ENCODE measurements at places on chromosomes 4 and X.
A peak's percentile ranks its signal among the peaks of the same experiment; 100 is the strongest.

DNA sequence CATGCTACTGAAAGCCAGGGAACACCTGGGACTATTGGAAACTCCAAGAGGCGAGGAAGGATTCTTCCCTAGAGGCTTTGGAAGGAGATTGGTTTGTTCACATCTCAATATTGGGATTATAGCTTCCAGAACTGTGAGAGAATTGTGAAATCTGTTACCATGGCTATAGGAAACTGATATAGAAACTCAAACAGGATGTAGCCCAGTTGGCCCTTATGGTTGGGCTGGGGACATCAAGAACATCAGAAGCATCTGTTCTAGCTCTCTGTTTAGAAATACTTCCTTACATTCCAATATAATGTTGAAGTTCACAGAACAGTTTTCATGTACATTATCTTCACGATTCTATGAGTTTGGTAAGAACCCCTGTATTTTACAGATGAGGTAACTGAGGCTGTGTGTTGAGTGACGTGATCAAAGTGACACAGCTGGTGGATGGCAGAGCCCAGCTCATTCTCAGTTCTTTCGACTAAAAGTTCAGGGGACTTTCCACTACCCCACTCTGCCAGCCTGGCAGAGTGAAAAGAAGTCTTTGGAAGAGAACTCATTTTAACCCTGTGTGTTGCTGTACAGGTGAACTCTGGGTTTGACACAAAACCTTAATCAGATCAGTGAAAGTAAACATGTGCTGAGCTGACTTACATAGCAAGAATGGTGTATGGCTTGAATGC is 183.0 kb downstream of the GBA3 start:
- no peak for DNase-seq

- no peak for DNase-seq
Observed at GRCh38 chrX:16903274-16904022, 33.3 kb upstream of the RBBP7 start.

DNA sequence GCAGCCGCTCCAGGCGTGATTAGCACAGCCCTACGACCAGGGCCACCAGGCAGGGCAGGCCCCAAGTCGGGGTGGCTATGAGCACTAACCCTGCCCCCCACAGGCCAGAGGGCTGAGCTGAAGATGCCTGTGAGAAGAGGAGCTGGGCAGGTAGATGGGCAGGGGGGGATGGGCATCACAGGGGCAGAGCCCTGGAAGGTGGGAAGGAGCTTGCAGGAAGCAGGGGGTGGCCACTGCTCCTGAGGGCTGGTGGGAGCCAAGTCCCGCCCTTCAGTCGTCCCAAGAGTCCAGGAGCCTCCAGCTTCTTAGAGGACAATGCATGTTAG is 7.3 kb upstream of the MXD4 start:
- DNase-seq = no peak

- DNase-seq = no peak
Observed at GRCh38 chr4:55763996-55764395, 55.6 kb upstream of the EXOC1L start.

DNA sequence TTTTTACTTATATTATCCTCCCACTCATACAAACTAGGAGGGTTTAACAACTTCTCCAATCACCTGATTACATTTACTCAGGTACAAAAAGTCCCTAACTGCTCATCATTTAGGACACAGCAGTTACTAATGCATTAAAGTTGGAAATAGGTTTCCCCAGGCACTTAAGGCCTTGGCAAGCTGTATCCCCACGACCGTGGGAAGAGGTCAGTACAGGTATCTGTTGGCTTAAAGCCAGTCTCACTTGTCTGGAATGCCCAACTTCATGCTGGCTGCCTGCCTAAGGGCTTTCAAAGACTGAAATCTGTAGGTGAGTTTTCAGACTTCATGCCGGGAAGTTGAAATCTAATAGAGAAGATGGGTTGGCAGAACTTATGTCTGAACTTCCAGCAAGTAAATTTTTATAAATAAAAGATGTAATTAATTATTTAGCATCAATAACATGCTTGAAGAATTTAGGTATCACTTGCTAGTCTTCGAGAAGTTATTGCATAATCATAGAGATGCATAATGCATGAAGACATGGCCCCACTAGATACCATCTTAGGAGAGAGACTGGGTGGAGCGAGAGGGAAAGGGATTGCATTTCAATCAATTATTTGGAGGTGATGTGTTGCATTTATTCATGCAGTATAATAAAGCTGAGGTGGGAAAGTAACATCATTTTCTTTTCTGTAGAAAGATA is 54.2 kb downstream of the SCD5 start:
- DNase-seq = no peak

DNA sequence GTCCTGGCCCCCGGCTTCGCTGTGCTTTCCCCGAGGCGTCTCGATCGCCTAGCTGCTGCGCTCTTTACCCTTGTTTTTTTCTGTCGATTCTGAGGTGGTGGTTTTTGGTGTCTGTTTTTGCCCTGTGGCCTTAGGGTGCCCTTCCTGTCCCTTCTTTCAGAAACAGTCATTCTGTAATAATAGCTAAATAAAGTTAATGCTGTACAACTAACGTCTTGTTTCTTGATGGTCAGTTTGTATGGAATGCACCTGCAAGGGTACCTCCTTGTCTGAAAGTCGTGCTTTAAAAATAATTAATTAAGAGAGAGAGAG is 686 bp downstream of the FIP1L1 start:
- no peak for DNase-seq

DNA sequence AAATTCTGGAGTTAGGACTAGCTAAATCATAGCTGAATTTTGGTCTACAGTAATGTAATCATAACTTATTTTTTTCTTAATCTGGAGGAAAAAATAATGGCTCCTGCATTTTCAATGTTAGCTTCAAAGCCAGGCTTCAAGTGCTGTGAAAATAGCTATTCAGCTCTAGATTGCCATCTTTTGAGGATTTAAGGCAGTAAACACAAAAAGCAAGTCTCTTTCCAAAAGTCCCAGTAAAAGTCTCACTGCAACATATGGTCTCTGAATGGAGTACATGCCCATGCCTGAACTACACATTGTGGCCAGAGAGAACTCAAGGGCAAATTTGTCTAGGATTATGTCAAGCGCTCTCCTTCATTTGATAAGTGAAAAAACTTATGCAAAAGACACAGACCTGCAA is 720.9 kb downstream of the FSTL5 start:
- DNase-seq = no peak

DNA sequence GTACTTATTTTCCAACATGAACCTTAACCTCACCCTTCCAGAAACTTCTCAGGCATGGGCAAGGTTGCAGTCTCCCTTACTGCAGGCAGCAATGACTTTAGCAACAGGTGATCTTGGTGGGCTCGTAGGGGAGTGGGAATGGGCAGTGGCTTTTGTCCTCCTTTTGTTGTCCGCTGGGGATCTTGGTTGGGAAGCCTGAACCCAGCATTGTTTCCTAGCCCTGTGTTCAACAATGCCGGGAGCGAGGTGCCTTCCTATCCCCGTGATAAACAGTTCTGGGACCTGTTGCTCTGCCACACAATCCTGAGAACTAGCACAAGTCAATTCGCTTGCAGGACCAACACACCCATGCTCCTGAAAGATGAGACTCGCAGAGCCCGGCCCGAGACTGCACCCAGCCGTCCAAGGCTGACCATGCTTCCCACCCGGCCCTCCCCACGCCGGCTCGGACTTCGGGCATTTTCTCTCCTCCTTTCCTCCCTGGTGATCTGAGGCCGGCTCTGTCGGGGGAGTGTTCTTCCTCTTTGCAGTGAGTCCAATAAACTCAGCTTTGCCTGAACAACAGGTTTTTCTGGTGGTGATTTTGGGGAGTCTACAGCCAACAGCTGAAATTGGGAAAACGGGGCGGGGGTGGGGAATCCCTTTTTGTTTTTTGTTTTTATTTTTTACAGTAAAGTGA is 20.2 kb downstream of the IRAK1 start:
- no peak for DNase-seq

- DNase-seq = no peak
Observed at GRCh38 chrX:46757052-46757451, 1.9 kb downstream of the SLC9A7 start.

GRCh38 chrX:150229481-150229880 is 133.6 kb upstream of the MAMLD1 start:
- DNase-seq = no peak

DNA sequence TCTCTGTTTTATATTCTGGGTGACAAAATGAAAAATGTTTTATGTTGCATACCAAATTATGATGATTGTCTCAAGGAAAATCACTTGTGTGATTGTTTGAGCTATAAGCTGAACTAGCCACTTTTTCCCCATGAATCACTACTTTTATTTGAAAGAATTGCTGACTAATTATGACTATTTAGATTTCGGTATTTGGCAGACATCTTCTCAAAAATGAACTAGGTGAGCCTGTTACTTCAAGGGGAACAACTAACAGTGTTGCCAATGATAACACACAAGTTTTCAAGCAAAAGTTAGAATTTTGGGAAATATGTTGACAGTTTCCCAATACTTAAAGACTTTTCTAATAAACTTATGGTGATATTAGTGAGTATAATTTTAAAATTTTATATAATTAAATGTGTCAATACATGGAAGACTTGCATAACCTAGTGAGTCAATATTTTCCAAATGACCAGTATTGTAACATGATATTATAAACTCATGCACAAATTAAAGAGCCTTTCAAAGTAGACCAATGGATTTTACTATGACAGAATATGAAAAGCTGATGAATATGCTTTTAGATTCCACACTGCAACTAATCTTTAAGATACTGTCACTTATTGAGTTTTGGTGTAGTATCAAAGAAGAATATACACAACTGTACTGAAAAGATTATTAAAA is 187.7 kb upstream of the GATB start:
- no peak for DNase-seq

GRCh38 chr4:130485371-130485770 is 1389.4 kb downstream of the C4orf33 start:
- DNase-seq = no peak

DNA sequence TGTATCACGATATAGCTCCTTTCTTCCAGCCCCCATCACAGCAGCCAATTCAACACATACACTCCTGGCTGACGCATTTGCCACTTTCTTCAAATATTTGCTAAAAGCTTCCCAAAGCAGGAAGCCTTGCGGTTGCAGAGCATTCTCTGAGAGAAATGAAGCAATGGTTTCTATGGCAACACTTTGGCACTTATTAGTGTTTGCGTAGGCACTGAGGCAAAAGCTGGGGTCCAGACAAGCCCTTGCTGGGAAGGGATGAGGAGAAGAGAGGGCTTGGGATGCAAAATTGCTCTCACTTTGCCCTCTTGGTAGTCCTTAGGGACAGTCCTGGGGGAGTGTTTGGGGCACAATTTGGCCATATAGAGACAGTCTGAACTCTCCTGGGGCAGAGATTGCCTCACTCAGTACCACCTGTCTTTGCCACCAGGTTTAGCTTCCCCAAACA is 55.0 kb upstream of the PAK3 start:
- DNase-seq = no peak

DNA sequence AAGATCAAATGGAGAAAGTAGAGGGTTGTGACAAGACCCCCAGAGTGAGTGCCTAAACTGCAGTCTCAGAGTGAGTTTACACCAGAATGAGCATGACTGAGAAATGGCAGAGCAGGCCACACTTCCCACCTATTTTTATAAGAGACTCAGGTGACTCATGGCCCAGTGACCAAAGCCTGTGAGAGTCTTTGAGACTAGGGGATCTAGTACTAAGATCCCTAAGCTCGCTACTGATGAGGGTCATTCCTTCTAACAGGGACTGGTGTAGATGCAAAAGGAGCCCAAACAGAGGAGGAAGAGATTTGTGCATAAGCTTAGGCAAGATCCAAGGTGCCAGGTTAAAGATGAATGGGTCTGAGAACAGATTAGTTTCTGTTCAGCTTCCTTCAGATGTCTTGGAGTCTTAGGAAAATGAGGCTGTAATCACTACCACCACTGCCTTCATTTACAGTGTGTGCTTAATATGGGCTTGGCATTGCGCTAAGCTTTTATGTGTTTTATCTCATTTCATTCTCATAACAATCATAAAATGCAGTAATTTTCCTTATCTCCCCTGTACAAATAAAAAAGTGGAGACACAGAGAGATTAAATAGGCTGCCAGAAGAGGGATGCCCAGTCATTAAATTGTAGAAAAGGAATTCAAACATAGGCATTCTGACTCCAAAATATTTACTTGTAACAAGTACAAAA is 62.8 kb downstream of the RWDD4 start:
- DNase-seq = no peak

- DNase-seq = no peak
Observed at GRCh38 chr4:82645936-82646565, 84.3 kb upstream of the TMEM150C start.

- no peak for DNase-seq
Observed at GRCh38 chr4:41155194-41155830, 59.0 kb downstream of the APBB2 start.

DNA sequence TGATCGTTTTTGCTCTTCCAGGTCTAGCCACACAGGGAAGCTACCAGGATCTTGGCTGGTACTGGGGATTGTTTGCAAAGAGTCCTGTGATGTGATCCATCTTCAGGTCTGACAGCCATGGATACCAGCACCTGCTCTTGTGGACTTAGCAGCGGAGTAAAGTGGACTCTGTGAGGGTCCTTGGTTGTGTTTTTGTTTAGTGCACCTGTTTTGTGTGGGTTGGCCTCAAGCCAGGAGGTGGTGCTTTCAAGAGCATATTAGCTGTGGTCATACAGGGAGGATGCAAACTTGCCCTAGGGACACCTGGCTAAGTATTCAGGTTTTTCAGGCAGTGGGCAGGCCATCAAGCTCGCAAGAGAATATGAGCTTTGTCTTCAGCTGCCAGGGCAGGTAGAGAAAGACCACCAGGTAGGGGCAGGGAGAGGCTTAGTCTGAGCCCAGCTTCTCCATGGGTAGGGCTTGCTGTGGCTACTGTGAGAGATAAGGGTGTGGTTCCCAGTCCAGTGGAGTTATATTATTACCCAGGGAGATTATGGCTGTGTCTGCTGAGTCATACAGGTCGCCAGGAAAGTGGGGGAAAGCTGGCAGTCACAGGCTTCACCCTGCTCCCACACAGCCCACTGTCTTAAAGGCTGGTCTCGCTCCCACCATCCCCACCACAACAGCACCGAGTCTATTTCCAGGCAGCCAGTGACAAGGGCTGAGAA is 293.7 kb downstream of the PCDH18 start:
- peak; percentile 35 for DNase-seq

GRCh38 chrX:38871129-38872029 is 70.1 kb downstream of the MID1IP1 start:
- DNase-seq = no peak

All from NCI-H1417 treated with DMSO at 0.1 percent for 48 hours (cell line).